ENCODE measurements at places on chromosomes 11 and 22.

DNA sequence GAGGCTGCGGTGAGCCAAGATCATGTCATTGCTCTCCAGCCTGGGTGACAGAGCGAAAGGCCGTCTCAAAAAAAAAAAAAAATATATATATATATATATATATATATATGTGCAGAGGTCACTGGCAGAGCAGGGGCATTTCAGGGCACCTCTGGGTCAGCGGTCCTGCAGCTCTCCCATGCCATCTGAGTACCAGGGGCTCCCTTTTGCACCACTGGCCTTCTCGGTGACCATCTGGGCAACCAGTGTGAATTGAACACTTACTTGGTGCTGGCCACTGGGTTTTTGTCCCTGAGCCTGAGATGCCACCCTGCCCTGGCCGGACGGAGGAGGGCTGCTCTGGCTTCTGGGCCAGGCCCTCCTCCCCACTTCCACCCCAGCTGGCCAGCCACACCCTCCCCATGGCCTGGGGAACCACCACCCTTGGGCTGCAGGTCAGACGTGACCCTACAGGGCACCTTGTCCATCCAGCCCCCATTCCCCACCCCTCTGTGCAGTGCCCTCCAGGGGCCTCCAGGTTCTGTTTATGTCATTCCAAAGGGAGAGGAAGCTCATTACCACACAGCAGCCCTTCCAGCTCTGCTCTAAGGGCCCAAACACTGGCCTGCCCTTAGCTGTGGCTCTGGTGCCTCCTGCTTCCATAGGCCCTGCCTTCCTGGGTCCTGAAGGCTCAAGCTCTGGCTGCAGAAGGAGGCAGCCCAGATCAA is 10.3 kb downstream of the MAPK8IP1 start:
- no peak for DNase-seq

- no peak for DNase-seq
Measured at GRCh38 chr22:46293577-46294260, 3.0 kb upstream of the GTSE1 start.

- no peak for DNase-seq
Measured at GRCh38 chr22:46511151-46512038, 26.0 kb downstream of the CELSR1 start.

- DNase-seq: no peak
Measured at GRCh38 chr22:47151064-47151463, 388.6 kb downstream of the TBC1D22A start.

DNA sequence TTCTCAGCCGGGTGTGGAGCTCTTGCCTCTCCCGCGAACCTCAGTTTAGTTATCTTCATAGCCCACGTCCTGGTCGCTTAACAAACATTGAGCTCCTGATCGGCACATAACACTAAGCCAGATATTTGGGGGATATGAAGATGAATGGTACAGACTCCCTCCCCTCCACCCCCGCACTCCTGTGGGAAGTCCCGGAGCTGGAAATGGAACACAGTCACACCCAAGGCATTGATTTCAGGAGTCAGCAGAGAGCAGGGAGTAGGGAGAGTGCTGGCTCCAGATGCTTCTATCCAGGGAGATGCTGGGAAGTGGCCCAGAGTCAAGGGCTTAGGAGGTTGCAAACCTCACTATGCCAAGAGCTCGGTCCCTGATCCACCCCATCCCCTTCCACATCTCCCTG is 26.1 kb upstream of the CABP7 start:
- DNase-seq: no peak

DNA sequence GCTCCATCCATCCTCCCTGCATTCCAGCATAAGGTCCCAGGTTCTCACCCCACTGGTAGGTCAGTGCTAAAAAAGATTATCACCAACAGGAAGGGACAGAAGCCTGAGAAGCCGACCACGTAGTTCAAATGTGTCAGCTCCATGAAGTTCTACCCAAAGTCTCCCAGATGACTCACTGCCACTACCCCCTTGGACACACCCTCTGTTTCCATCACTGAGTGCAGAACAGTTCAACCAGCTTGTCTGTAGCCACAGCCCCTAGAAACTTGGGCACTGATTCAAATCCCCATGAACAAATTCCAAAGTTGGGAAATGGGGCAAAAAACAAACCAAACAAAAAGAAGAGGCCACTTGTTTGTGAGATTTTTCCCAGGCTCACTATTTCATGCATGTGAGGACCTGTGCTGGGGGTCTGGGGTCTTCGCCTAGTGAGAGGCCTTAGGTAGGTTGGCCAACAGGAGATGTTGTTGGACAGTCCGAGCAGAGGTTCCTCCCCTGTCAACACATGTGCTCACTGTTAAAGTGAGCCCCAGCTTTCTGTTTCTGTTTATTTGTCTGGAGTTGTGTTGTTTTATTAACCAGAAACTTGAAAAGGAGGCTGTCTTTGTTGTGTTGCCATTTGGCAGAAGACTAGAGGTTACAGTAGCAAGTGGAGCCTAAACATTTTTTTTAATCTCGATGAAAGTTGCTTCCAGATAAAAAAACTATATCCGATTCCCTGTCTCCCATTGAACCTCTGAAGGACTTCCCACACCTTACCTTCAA is 24.2 kb upstream of the FLI1 start:
- no peak for DNase-seq
